ENCODE measurements at places on chromosomes 3 and 15.
A peak's percentile ranks its signal among the peaks of the same experiment; 100 is the strongest.

DNA sequence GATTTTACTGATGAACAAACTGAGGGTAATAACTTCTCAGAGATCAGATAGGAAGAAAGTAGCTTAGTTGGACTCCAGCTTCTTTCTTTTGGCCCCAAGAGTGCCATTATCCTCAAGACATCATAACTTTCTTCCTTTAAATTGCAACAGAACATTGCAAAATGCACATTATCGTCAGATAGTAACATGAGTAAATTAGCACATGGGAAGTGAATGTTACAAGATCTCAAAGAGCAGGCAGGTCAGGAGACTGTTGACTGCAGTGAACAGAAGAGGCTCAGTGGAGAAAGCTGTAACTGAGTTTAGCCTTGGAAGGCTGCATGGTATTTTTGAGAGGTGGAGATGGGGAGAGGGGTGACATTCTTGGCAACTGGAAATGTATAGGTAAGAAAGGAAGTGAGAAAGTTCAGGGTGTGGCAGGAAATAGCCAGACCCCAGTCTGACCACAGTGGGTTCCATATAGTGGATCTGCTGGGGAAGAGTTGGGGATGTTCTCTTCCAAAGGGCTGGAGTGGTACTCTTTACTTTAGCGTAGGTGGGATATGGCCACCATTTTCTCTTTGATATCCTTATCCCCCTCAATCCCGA, 307.7 kb downstream of the RPLP1 start:
- DNase-seq = no peak

DNA sequence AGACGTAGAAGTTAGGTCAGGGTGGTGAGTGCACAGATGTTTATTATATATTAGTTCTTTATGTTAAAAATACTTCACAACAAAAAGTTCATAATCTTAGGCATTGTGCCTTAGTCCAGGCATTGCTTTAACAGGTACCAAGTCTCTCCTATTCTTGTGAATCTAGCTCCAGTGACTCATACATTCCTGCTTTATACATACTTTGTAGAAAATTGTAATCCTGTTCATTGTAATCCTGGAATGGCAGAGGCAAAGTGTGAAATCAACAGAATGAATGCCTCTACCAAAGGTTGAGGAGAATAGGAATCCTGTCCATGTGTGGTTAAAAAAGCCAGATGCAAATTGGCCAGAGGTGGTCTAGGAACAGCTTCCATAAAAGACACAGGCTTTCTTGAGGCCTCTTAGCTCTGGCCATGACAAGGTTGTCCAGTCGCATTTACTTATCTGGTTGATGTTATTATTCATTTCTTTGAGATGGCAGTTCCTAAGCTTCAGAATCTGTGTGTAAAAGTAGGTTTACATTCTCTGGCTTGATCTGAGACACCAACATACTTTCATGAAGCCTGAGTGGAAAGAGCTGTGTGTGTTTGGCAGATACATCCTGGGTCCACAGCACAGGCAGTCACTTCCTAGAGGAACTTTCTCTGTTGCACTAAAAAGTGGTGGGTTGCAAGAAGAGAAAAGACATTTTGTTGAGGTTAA, 109.0 kb downstream of the CDIN1 start:
- no peak for DNase-seq

DNA sequence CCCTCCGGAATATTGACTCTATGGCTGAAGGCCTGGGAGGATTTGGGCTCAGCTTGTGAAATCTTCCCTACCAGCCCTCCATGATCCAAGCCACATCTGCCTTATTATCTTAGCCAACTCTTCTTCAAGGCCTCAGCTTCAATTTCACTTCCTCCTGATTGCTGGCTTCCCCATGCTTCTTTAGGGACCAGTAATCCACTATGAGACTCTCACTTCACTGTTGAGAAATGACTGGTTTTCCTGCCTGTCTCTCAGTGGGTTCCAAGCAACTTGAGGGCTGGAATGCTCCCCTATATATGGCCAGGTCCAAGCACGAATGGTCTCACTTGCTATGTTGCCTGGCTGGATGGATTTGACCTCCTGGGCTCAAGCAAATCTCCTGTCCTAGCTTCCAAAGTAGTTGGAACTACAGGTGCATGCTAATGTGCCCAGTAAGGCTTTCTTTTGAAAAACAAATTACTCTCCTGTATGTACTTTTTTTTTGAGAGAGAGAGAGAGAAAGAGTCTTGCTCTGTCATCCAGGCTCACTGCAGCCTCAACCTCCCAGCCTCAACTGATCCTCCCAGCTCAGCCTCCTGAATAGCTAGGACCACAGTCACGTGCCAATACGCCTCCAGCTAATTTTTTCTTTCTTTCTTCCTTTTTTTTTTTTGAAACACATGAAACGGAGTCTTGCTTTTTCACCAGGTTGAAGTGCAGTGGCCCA, 7.9 kb upstream of the PIK3CB start:
- DNase-seq = no peak

DNA sequence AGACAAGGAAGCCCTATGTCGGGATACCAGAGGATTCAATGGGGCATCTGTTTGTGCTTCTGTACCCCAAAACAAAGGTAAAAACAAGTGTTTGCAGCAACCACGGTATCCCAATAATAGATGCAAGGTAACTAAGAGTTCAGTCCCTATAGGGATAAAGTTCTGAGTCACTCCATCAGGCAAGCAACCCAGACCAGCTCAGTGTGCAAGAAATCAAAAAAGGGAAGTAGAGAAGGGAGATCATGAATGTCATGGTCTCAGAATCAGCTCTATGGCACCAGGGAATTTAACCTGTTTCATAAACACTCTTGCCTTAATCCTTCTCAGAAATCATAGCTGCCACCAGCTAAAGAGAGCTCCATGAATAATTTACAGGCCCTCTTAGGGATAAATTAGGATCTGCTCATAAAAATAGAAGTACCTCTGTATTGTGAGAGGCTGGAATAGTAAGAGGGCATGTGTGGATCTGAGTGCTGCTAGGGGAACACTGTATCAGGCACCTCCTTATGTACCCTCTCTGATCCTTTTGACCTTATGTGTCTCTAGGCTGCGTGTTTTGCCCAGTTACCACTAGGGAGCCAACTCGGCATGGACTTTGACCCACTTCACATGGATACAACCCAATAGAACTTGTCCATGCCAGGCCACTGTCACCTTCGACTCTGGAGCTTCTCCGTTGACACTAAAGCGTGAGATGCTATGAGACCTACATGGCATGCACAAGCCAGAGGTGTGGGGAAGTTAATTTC, 754.6 kb downstream of the AGBL1 start:
- no peak for DNase-seq

GRCh38 chr3:51550080-51550819, 11.7 kb downstream of the RAD54L2 start:
- no peak for DNase-seq

DNA sequence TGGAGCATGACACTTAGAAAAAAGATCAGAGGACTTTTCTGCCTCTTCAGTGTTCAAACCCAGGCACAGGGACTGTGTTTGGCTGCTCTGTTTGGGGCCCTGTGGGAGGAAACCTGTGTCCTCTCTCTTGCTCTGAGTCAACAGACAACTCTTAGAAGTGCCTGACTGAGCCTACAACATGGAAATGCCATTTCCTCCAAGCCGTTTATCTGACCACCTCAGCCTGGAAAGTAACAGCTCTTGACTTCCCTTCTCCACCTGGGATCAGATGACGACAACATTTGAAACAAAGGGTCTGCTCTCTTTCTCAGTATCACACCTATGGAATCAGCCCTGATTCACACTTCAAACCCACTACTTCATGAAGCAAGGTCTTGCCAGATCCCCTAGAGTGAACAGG, 91.3 kb upstream of the CTDSPL start:
- no peak for DNase-seq

- DNase-seq = no peak
Observed at GRCh38 chr3:159263750-159264553, 462.1 kb downstream of the MFSD1 start.

GRCh38 chr3:31543375-31543774, 10.7 kb downstream of the STT3B start:
- DNase-seq = no peak

- DNase-seq = no peak
Observed at GRCh38 chr3:76024640-76025039, 239.3 kb upstream of the ZNF717 start.

DNA sequence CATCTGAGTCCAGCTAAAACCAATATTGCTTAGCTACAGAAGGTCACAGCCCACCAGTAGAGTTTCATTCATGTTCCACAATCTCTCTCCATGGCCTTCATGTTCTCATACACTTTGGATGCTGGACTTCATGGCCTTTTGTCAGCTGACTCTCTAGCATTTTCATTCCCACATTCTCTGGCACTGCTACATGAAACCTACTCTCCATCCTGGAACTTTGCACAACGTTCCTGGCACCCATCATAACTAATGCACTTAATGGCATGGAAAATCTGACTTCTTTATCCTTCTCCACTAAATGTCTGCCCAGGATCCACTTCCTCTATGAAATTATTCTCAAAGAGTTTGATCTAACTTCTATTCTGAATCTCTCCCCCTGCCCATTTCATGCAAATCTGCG, 56.9 kb downstream of the SLC9A9 start:
- no peak for DNase-seq

GRCh38 chr3:30102356-30102755, 504.0 kb upstream of the TGFBR2 start:
- no peak for DNase-seq

GRCh38 chr3:75218577-75218976, 445.6 kb upstream of the FRG2C start:
- DNase-seq = no peak

DNA sequence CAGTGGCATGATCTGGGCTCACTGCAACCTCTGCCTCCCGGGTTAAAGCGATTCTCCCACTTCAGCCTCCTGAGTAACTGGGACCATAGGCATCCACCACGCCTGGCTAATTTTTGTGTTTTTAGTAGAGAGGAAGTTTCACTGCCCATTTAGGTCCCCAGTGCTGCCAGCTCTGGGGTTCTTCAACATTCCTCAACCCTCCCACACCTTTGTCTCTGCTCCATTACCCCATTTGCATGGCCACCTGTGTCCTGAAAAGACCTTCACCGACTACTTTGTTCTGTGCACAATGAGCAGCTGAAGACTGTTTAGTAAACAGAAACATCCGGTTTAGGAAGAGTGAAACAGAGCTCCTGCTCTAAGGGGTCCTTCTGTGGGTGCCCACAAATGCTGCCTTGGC, 92.0 kb downstream of the FAM43A start:
- DNase-seq = no peak

DNA sequence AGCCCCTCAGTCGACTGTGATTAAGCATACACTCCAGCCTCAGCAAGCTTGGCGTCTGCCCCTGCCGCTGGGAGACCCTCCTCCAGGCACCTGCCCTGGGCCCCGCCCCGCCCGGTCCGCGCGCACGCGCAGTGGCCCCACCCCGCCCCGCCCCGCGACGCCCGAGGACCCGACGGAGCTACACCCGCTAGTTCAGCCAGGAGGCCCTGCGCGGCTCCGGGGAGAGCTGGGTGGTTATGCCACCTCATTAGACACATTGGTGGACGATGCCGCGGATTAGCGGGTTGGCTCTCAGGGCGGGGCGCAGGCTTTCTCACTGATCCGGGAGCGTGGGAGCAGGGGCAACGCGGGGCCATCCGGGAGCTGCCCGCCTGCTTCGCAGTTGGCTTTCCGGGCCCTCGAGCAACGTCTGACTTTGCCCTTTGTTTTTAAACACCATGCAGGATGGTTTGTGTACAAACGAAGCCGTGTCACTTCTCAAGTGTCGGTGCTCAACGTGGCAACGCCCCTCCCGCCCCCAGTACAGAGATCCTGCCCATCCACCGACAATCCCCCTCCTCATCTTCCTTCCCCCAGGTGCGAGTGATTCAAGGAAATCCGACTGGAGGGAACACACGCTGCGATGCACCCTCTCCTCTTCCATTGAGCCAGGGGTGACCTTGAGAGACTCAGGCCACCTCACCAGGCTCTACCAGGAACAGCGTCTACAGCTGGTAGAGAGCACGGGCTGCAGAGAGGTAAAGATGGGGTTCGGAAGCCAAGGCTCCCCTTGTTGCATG, 109.3 kb downstream of the SHQ1 start:
- peak; percentile 43 for DNase-seq

- no peak for DNase-seq
Observed at GRCh38 chr15:84919106-84919667, 34.7 kb downstream of the SLC28A1 start.

DNA sequence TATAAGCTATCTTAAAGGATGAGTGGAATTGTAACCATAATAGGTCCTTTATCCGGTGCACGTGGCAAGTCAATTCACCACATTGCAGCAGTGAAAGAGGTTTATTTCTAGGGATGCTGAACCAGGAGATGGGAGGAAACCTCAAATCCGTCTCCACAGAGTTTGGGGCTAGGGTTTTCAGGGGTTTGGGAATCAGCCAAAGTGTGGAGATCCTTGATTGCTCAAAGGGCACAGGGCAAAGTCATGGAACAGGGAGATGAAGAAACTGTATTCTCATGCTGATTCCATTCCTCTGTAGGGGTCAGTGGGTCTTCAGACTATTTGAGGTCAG, 7.2 kb upstream of the RAF1 start:
- no peak for DNase-seq

- DNase-seq = no peak
Observed at GRCh38 chr15:68896178-68896577, 34.1 kb upstream of the SPESP1 start.

GRCh38 chr3:122055215-122055614, at the start of gene CD86:
TSS of gene CD86 (plus strand) at chr3:122055362. CDS start at chr3:122055490, 128 bp downstream.
- no peak for DNase-seq

GRCh38 chr15:95202569-95203349, 971.4 kb downstream of the MCTP2 start:
- no peak for DNase-seq

DNA sequence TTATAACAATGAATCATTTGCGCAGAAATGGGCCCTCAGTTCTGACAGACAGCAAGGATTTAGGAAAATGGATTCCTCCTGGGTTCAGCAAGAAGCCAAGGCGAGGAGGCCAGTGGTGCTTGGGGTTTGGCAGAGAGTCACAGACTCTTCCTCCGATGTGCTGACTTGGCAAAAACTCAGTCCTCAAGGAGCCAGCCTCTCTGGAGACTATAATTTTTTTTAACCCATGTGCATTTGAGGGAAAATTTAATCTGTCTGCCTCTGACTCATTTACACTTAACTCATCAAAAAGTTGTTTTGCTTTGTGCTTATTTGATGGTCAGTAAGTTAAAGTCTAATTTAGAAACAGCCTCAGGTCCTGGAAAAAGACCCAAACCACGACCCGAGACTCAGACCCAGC, 34.2 kb upstream of the SLC24A5 start:
- DNase-seq = no peak

GRCh38 chr3:41095702-41096101, 103.6 kb upstream of the CTNNB1 start:
- no peak for DNase-seq

DNA sequence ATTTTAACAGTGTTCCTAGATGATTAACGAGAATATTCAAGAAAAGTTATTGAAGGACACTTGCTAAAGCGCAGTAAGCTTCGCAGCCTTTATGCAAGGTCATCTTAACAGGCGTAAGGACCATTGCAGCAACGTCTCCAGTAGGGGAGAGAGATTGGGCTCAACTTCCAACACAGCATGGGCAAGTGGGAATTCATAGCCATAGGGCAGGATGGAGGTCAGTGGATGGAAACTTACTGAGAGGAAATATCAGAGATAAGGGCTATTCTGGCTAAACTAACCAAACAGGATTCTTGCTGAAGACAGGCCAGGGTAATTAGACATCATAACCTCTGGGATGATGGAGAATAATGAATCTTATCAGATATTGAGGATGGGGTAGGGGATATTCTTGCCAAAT, 82.8 kb downstream of the DHX36 start:
- DNase-seq = no peak

- no peak for DNase-seq
Observed at GRCh38 chr15:62999923-63000561, 42.5 kb upstream of the TPM1 start.
